ENCODE measurements at places on chromosomes 2 and 18.

DNA sequence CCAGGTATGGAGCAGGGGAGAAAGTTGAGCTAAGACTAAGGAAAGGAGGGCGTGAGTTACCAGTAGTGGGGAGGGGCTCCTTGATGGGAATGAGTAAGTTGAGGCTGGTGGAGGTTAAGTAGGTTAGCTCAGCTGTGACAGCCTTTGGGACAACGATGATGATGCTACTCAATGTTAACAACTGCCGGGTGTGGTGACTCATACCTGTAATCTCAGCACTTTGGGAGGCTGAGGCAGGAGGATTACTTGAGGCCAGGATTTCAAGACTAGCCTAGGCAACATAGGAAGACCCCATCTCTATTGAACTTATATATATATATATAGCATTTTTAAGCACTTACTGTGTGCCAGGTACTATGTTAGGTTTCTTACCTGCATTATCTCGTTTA is 48.4 kb downstream of the HK2 start:
- no peak for DNase-seq

DNA sequence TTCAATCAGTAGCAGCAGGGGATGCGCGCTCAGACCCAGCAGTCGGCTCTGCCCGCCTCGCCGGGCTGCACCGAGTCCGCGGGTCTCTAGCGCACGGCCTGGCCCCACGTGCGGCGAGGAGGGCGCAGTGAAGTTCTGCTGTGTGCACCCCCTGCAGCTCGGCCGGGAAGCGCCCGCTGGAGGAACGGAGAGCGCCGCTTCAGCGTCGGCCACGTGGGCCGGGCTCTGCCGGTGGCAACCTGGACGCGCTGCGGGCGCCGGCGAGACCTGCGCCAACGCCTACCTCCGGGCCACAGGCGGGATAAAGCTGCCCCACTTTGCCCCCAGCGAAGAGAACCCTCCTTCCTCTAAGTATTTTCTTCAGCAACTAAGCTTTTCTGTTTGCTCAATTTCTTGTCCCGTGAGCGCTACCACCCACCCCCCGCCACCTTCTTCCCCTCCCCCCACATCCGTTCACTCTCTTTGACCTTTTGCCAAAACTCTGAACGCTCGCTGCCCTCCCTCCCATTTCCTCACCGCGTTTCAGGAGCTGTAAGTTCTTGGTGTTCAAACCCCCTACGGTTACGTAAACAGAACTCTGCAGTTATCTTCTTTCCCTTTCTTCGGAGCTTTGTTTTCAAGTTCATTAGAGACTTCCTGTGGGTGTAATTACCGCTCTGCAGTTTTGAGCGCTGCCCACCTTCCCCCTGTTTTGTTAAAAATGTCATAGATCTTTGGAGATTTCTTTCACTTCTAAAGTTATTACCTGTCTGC is 42.6 kb upstream of the EDAR start:
- DNase-seq, result peak; percentile 65

GRCh38 chr2:25341753-25342371 is at the start of gene DNMT3A:
Gene DNMT3A, minus strand, starts transcription at chr2:25341925. Its CDS starts 27,941 bp downstream, at chr2:25313984.
- DNase-seq, result peak; percentile 14

- DNase-seq, result no peak
Observed at GRCh38 chr18:24006712-24007313, 7.7 kb upstream of the TTC39C start.

DNA sequence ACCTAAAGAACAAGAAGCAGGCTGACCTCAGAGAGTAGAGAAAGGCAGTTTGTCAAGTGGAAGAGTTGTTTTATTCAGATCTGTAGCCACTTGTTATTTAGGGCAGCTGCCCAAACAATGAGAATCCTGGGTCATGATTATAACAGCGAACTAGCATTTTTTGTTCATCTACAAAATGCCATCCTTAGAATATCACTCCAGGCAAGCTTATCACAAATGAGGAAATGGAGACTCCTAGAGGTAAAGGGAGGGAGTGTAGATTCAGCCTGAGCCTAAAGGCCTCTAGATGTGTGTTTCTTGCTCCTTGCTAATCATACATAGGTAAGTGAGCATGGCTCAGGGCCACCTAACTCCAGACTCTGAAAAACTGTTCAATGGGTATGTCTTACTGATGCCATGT is 126.1 kb downstream of the HNMT start:
- peak; percentile 20 for DNase-seq

- no peak for DNase-seq
Observed at GRCh38 chr2:174609261-174609660, 11.7 kb upstream of the WIPF1 start.

DNA sequence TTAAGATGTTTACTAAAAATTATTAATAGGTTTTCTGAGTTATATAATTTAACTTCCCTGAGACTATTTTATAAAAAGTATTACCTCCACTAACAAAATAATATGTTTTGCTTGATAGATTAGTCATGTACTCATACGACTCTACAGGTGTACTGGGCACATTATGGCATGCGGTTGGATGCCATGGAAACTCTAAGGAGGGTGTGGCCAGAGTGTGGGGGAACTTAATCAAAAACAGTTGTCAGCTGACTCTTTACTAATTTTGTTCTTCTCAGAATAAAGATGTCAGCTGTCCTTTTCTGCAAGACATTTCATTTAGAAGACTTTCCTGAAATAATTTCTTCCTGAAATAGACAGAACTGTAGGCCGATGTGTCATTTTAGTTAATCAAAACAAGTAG is 228.3 kb upstream of the SIX3 start:
- DNase-seq, result no peak

- no peak for DNase-seq
Observed at GRCh38 chr2:218431878-218432277, 13.0 kb downstream of the VIL1 start.

GRCh38 chr2:196558497-196558896 is 81.0 kb upstream of the CCDC150 start:
- no peak for DNase-seq

DNA sequence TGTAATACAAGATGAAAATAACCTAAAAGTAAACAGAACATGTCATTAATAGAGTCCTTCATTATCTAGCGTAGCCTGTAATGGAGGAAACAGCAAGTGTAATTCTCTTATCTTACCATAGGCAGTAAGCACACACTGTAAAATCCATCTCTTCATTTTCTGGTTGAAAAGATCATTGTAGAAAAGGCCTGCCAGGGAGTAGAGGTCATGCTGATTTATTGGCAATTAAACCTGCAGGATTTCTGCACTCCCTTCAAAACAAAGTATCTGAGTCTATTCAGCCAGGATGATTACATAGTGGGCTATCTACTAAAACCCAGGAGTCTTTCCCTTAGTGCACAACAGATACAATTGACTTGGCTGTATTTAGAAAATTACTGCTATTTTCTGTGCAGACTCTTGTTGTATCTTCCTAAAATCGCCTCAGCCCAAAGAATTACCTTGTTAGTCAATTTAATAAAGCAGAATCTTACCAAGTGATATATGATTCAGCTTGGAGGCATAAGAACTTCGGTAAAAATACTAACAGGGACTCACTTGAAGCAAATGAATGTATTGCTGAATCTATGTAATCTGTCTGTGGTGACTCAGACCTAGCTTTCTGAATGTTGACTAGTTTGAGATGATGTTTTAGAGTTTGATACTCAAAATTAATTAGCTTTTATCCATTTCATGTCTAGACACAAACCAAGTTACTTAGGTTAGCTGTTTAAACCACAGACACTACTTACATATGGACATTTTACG is 250.4 kb upstream of the STON1 start:
- no peak for DNase-seq
